ENCODE measurements at places on chromosomes 6 and 20. TPM values are rescaled to one million over a fixed set of nuclear protein-coding genes. Genes with fewer than 3 reads are reported as not detected.

PROKR2 gene
- not detected for total RNA-seq

ZNF165 gene
- total RNA-seq: 15.4 TPM

SLC17A4 gene
- not detected for total RNA-seq

CNR1 gene
- total RNA-seq: 1.2 TPM

MEI4 gene
- 0.21 TPM for total RNA-seq
